ENCODE measurements at places on chromosomes 2 and 18. TPM values are rescaled to one million over a fixed set of nuclear protein-coding genes. Genes with fewer than 3 reads are reported as not detected.

DNA sequence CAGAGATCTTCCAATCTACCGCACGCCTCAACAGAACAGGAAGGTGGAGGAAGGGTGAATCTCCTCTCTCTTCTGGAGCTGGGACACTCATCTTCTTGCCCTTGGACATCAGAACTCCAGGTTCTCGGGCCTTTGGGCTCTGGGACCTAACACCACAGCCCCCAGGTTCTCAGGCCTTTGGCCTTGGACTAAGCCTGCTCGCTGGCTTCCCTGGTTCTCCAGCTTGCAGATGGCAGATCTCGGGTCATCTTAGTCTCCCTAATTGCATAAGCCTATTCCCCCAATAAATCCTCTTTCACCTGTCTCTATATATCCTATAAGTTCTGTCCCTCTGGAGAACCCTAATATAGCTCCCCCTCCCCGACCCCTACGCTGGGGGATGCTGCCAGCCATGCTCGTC lies 14.8 kb downstream of the HS6ST1 start:
- no peak for DNase-seq

- no peak for DNase-seq
Observed at GRCh38 chr2:225691711-225692110, 292.2 kb downstream of the NYAP2 start.

DNA sequence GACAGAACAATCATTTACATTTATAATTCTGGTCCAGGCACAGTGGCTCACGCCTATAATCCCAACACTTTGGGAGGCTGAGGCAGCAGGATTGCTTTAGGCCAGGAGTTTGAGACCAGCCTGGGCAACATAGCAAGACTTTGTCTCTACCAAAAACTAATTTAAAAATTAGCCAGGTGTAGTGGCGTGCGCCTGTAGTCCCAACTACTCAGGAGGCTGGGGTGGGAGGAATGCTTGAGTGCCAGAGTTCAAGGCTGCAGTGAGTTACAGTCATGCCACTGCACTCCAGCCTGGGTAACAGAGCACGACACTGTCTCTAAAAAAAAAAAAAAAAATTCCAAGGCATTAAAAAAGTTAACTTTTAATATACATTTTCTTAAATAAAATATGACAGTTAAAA lies 88.1 kb downstream of the PLEKHM3 start:
- no peak for DNase-seq

DNA sequence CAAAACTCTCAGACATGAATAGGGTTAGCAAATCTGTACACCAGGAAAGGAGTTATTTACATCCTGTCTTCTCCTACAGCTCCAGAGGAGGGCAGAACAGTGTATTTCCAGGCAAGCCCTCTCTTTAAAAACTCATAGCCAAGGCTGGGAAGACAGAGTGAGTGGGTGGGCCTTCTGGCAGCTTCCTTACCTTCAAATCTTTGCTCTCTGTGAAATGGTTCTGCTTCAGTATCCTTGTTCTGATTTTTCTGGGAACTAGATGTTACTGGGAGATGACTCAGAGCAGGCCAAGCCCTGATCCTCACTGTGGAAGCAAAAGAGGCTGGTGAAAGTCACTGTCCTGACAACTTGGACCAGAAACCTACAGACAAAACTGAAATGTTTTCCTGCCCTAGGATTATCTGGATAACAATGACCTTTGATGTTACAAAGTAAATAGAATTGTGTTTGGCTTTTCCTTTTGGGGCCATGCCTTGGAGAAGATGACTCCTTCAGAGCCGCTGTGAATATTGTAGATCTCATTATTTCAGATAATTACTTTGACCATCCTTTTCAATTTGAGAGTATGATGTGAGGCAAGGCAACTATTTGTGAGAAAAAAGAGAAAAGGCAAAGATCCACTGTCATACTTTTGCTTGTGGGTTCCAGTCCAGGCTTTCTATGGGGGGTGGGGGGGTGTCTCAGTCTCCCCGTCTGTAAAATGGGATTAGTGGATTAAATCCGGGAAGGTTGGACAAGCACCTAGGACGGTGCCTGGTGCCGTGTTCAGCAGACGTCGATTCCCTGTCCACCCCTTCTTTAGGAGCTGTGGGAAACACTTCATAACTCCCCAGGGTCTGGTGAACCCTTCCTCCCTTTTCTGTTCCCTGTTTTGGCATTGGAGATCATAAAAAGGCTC lies 644 bp upstream of the QPCT start:
- DNase-seq: no peak

GRCh38 chr18:13804305-13804704 lies 19.6 kb upstream of the MC5R start:
- no peak for DNase-seq

GRCh38 chr2:211204456-211204855 lies 648.1 kb downstream of the CPS1 start:
- DNase-seq: no peak

GRCh38 chr2:191697870-191698269 lies 19.9 kb downstream of the NABP1 start:
- DNase-seq: no peak

- DNase-seq: no peak
Observed at GRCh38 chr2:218006741-218007140, 3.9 kb upstream of the TNS1 start.

DNA sequence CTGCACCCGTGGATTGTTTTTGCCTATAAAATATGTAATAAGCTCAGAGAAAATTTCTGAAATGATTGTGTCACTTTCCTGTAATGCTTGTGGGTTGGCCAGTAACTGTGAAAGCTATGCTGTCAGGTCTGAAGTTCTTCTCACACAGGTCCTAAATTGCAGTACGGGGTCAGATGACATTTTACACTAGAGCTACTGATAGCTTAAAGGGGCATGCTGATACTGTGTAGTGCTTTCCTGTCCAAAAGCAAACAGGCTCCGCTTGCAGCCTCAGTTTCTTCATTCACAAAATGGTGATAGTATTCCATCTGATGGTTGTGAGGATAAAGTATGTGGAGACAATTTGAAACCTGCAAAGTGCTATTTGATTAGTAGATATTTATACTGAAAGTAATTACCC lies 7.6 kb upstream of the FARSB start:
- DNase-seq: no peak

DNA sequence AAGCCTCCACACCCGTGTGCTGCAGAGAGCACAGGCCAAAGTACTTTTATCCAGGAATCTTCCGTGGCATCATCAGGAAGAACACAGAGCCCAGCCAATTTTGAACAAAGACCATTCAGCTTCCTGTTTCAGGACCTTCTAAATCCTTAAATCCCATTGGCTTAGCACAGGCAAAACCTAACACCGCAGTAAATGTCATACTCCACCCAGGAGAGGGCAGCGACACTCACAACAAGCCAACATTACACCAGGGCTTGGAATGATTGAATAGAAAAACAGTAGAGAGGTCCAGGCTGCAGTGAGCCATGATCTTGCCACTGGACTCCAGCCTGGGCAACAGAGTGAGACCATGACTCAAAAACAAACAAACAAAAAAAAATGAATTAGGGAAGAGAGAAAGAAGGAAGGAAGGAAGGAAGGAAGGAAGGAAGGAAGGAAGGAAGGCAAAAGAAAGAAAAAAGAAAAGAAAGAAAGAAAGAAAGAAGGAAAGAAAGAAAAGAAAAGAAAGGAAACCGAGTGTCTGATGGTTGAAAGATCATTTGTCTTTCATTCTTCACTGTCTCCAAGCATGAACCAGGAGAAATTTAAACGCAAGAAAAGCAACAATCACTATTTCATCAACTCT lies 144.6 kb upstream of the SATB2 start:
- no peak for DNase-seq

DNA sequence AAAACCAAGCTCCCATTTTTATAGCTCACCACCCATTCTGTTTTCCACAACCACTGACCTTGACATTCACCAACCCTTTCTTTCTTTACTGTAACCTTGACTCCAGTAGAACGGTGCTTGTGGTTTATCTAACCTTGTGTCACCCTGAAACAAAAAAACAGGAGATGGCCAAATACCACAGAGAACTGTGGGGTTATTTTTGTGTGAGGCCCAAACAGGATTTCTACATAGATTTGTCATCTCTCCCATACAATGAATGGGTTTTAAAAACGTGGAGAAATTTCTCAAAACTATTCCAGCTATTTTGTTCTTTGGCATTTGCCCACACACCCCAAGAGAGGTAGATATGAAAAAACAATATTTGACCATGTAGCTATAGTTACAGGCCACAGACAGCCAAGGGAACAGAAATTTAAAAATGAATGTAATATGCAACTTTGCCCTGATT lies 231.3 kb upstream of the TANK start:
- DNase-seq: no peak

GRCh38 chr18:62625019-62625418 lies 90.3 kb upstream of the PHLPP1 start:
- no peak for DNase-seq

GRCh38 chr2:106537791-106538191 lies 50.6 kb downstream of the CD8B2 start:
- DNase-seq: no peak

- DNase-seq: no peak
Observed at GRCh38 chr2:42117923-42118753, 51.0 kb upstream of the EML4 start.

- no peak for DNase-seq
Observed at GRCh38 chr2:153386481-153386897, 92.1 kb downstream of the RPRM start.

DNA sequence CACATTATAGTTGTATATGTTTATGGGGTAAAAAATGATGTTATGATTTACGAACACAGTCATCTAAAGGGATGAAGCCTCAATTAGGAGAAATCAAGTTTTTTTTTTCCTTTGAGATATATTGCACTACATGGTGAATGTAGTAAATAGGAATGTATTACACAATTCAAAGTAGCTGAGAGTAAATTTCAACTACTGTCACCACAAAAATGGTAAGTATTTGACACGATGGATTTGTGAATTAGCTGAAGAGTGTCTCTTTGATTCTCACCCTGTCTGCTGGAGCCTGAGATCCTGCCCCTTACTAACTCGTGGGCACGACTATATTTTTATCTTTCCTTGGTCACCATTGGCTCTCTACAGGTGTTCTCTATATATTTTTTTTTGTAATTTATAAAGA lies 540.4 kb upstream of the DSEL start:
- DNase-seq: no peak

DNA sequence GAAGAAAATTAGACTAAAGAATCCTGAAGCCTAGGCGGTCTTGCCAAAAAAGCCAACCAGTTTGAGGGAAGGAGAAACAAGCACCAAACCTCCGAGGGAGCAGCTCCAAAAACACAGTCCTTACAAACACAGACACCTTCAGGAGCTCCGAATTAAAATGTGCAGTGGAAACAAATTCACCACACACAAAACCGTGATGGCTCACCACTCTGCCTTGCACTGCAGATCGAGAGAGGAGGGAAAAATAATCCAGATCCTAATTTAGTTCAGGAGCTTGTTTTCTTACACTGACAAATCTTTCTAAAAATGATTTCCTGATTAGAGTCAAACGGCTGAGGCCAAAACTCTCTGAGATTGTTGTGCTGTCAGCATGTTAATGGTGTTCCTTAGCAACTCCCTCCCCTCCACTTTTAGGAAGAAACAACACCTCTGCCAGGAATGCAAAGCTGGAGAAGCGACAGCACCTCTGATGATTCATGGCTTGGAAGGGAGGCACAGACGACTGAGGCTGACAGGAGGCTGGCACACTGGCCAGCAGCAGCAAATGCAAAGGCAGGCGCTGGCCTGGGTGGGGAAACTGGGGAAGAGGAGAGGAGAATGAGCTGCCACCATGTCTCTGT lies 249.4 kb upstream of the KLHL29 start:
- DNase-seq: no peak

- DNase-seq: no peak
Observed at GRCh38 chr2:159561786-159562185, 54.6 kb downstream of the BAZ2B start.

STEAP3 gene
- 9.8 TPM for polyA plus RNA-seq

LDLRAD4 gene
- 2.5 TPM for polyA plus RNA-seq

SRD5A2 gene
- polyA plus RNA-seq: 0.05 TPM

COL4A3 gene
- polyA plus RNA-seq: 1.6 TPM

CNRIP1 gene
- polyA plus RNA-seq: 6.4 TPM

MEP1B gene
- polyA plus RNA-seq: not detected

LPIN1 gene
- polyA plus RNA-seq: 7.7 TPM

TMEM17 gene
- 5.8 TPM for polyA plus RNA-seq

FRZB gene
- 0.87 TPM for polyA plus RNA-seq

NT5DC4 gene
- not detected for polyA plus RNA-seq

CFAP65 gene
- polyA plus RNA-seq: 0.19 TPM

IHH gene
- 0.09 TPM for polyA plus RNA-seq

All from pancreas (tissue), 10 donors.